Stimulated activated CD8-positive, alpha-beta memory T cell treated with anti-CD3 and anti-CD28 coated beads, Interleukin-2, amount 100 ng/mL, for 1 hour (primary cell): ENCODE measurements at places on chromosomes 12 and 14.

GRCh38 chr12:24975425-24975824, 26.5 kb upstream of the BCAT1 start:
- DNase-seq: no peak

- DNase-seq: no peak
These were observed 161.4 kb downstream of the TTC7B start for GRCh38 chr14:90654831-90655276.

DNA sequence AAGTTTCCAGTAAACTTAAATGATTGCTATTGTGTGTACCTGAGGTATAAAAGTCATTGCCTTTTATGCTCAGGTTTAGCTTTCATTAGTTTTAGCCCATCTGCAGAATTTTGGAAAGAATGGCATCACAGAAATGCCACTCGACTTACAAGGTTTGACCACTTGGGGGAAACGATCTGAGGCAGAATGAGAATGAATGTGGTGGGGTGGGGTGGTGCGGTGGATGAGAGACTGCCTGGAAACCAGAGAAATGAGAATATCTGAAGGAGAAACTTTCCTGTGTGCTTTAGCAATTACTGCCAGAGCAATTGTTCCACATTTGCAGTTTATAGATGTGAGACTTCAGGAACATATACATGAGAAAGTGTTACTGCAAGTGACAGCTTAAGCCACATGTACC, 225.4 kb upstream of the PDE3A start:
- DNase-seq: no peak

DNA sequence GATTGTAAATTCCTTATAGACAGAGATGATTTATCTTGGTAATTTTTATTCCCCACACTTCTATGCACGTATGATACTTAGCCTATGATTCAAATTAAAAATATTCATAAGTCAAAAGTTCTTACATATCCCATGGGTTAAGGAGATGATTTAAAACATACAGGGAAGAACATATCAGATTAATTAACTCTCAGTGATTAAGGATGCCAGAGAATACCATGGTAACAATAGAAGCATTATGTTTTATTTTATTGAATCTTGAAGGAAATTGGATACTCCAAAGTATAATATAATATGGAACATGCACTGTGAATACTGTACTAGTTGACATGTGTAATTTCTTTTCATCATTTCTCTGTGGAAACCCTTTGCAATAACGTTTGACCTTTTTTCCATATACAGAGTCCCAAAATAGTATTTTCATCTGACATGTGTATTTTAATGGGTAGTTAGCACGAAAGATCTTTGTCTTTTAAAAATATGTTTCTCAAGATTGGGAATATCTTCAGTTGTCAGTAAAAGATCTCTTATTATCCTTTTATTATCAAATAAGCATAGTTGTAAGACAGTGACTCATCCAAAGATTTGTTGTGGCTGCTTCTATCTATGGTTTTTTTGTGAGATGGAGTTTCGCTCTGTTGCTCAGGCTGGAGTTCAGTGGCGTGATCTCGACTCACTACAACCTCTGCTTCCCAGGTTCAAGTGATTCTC, 166.7 kb downstream of the RAD51B start:
- DNase-seq: no peak

DNA sequence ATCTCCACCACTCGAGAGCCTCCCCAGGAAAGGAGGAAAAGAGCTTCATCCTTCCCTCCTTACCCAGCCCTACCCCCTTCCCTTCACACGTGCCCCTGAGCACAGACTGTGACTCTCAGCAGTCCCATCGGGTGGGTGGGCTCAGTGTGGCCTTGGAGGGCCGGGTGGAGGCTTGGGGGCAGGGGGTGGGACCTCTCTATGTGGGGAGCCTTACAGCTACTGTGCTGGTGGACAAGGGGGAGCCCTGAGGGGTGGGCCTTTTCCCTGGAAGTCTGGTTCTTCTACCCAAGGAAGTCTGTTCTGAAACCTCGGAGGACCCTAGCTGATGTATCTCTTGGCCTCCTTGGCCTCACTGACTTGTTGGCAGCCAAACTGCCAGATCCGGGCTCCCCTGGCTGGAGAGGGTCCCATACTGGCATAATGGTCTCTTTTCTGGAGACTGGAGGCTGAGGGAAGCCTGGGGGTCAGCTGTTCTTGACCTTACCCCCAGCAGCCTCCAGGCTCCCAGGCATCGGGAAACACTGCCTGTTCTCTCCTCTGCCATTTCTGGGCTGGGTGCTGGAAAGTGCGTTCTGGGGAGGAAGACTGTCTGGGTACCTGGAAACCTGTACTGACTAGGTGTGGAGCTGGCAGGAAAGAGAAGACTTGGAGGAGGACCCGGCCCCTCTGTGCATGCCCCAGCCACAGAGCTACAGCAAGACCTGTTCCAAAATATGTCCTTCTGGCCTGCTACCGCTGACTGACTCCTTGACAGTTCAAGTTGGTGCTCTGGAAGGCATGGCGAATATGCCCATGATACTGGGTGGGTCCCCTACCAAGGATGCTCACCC, 7.6 kb downstream of the VASH1 start:
- no peak for DNase-seq

DNA sequence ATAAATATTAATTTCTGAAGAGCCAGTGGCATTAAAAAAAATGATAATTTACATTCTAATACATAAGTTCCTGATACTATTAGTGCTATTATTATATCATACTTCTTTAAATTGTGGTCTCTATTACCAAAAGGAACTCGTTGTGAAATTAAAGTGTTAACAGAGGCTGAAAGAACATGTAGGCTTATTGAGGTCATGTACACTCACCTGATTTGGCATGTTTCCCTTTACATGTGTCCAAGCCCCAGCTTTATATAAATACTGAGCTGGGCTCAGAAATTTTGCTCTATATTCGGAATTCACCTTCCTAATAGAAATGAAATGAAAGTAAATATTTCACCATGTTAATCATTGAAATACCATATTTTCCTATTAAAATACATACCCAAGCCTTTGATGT, 11.0 kb downstream of the MDM1 start:
- no peak for DNase-seq

- DNase-seq: no peak
These were observed 23.6 kb upstream of the RPLP0 start for GRCh38 chr12:120224304-120225199.

DNA sequence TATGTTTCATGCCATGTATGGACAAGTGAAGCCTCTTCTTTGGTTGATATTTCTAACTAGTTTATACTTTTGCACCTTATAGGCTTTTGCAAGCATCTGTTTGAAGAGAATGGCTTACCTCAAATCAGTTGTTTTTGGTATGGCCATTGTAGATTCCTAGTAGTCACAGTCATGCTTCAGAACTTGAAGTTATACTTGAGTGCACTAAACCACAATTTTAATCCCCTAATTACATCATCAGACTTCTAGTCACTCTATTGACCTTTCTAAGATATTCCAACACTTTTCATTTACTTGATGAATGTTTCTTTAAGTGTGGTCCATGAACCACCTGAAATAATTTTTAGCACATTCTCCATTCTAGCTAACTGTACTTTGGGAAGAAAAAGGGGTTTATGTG, 18.6 kb upstream of the KLRB1 start:
- DNase-seq: no peak

GRCh38 chr14:39266525-39266870, 32.8 kb downstream of the MIA2 start:
- no peak for DNase-seq

DNA sequence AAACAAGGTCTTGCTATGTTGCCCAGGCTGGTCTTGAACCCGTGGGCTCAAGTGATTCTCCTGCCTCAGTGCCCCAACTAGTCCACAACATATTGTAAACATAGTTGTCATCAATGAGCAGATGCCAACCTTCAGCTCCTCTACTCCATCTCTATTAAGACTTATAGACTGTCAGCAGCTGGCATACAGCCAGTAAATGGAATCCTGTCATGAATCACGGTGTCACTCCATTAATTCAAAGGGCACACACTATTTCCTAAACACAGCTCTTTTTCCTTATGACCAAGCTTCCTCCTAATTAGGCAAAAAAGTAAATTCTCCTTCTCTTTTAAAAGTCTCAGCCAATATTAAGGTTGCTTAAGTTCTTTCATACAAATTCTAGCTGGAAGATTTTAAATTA, 111.2 kb downstream of the ITPR2 start:
- no peak for DNase-seq

- DNase-seq: no peak
These were observed 1.3 kb downstream of the GPN3 start for GRCh38 chr12:110466791-110467190.

DNA sequence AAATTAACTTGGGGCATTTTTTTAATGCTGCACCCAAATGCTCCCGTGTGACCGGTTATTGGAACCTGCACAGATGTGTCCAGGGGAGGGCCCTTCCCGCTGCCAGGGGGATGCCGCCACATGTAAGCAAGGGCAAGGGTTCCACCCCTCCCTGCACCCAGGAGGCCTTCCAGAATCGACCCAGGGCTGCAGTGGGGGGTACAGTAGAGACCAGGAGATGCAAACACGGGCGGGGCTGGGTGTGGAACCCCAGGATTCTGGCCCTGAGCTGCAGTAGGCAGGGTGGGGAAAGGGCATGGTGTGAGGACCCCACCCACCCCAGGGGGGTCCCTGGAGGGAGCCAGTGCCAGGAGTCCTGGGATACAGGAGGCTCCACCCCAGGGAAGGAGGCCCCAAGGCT, 54.1 kb downstream of the TNFAIP2 start:
- DNase-seq: no peak

DNA sequence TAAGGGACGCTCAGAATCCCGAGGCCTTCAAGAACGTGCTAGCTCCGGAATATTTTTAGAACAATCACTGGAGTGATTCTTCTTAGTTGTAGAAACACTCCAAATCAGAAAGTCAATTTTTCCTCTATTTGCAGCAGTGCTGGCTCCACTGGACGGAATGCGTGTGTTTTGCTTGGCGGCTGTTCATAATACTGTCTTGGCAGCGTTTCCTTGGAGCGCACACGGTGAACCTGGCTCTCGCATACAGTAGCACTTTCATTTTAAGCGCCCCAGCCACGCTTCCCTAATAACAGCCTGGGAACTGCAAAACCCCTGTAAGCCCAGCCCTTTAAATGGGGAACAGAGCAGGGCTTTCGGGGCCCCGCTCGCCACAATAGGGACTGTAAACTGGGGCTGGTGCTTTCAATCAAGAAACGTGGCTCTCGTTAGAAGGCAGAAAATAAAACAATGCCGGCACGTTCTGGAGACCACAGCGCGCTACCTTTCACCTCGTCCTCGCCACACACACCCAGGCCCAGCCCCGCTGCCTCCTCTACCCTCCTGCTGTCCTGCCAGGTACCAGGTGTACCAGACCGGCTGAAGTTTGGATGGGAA, 79.9 kb downstream of the BCL11B start:
- DNase-seq: no peak

DNA sequence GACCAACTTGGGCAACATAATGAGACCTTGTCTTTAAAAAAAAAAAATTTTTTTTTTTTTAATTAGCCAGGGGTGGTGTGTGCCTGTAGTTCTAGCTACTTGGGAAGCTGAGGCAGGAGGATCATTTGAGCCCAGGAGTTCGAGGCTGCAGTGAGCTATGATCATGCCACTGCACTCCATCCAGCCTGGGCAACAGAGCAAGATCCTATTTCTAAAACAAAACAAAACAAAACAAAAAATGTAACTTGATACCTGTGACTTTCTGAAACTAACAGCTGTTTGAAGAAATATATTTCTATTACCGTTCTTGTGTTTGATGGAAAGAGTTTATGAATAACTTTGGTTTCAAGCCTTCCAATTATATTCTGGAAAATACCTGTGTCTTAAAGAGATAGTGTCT, 1.7 kb upstream of the ACACB start:
- DNase-seq: no peak

DNA sequence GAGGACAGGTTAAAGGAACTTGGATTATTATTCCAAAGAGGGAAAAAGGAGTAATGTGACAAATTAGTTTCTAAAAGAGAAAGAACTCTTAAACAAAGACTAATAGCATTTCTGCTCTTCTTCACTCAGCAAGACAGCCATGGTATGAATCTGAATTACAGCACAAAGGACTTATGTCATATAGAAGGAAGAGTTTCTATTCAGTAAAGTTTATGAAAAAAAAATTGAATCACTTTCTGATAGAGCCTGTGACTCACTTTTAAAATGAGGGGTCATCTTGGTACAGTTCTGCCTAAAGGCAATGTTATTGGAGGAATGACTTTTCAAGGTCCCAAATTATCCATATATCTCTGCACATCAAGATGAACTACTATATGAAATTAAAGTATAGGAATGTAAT, 101.7 kb downstream of the DUSP6 start:
- DNase-seq: no peak

- no peak for DNase-seq
These were observed 48.5 kb upstream of the CSRP2 start for GRCh38 chr12:76927170-76927784.

GRCh38 chr14:55807053-55807880, 227.3 kb downstream of the KTN1 start:
- DNase-seq: peak; percentile 35

DNA sequence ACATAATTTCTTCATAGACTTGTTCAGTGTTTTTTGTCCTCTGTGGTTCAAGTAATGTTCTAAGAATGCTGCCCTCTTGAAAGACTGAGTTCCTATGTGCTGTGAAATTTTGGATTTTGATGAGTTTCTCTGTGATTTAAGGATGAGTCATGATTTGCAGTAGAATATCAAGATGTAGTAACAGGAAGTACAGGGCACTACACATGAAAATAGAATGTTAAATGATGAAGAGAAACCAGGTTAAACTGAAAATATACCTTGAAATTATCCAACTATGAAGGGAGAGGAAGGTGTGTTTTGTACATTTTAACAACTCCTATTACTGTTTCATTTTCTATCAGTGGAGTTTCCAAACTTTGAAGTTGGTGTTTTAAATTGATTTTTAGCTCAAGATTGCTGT, 4.8 kb downstream of the ELK3 start:
- DNase-seq: no peak

GRCh38 chr12:48688836-48689235, 6.8 kb upstream of the KANSL2 start:
- no peak for DNase-seq

DNA sequence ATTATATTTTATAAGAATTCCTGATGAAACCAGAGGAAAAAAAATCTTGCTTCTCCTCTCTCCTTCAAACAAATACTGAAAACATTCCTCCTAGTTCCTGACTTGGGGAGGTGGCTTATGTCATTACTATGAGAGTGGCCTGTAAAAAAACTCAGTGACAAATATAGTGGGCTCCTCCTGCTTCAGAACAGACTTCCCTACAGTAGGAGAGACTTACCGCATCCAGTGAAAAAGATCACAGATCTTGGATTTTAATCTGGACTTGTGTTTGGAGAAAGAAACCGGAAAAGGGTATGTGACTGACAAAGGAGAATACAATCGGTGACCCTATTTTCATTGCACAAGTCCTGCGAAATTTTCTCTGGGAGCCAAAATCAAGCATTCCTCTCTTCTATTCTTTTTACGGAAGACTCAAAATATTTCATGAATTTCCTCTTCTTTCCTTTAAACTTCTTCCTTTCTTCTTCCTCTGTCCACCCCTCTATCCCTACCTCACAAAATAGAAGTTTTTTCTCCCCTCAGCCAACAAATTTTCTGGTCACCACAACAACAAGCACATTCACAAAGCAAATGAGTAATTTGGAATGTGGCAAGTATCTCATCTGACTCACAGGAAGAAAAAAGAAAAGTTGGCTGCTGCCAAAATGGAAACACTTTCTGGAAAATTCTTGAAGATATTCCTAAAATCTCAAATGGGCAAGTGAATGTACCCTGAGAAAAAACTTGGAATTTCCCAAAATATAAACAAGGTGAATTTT, 185.1 kb upstream of the CDKN3 start:
- no peak for DNase-seq
